ENCODE measurements at places on chromosomes 1 and 21.

DNA sequence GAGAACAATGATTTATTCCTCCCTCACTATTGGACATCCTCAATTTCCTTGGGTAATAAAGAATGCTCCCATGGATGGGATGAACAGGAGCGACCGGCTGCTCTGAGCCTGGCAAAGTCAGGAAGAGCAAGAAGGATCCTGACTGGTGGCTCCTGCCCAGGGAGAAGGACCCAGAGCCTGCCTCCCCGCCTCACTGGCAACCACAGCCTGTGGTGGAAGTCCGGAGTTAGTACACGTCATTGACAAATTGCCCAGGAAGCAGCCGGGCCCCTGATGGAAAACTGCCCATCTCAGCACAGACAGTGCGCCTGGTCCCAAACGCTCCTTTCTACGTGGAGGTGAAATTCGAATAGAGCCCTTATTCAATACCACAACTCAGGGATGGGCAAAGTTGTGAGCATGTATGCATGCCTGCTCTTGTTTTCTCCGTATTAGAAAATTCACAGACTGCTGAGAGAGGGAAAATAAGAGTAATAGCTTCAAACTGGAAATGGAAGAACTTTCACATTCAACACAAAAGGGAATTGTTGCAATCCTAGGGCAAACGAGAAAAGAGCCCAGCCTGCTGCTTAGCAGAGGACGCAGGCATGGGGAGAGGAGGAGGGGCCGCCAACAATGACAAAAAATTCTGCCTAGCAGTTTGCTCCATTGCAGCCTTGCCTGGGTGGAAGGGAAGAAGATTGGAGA lies 397.1 kb upstream of the VAMP3 start:
- DNase-seq, result no peak

- no peak for DNase-seq
Measured at GRCh38 chr1:80582980-80583379, 1217.8 kb upstream of the ADGRL2 start.

DNA sequence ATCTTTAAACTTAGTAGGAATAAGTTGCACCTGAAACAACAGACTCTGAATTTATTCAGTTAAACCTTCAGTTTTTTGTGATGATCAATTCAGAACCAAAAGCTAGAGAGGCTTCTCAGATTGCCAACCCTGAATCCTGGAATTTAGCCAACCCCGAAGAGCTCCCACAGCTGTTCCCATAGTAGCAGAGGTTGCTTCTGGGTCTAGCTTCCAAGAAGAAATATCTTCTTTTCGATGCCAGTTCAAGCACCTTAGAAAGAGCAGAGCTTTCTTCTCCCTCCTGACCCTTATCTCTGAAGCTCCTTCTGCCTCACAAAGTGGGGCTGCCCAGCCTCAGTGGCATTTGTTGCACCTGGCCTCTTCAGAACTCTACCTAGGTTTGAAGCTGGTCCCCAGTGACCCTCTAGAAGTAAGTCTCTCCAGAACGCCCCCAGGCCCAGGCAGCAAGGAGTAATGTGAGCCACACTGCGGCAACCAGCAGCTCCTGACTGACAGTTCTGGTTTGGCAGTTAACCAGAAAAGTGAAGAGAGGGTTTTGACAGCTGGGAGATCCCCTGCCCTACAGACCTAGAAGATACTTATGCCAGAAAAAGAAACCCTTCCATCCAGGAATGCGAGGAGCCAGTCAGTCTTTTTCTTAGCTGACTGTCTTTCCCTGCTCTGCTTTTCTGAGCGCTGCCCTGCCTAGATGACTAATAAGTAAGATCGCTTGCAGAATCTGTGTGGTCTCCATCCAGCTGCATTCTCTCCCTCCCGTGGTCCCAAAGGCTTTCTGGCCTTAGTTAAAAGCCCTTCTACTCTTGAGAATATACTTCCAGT lies 165.9 kb downstream of the ADGRL4 start:
- DNase-seq, result no peak

GRCh38 chr1:8094481-8095241 lies 68.6 kb upstream of the ERRFI1 start:
- no peak for DNase-seq

GRCh38 chr1:174990382-174990999 lies 9.3 kb upstream of the CACYBP start:
- DNase-seq, result no peak

DNA sequence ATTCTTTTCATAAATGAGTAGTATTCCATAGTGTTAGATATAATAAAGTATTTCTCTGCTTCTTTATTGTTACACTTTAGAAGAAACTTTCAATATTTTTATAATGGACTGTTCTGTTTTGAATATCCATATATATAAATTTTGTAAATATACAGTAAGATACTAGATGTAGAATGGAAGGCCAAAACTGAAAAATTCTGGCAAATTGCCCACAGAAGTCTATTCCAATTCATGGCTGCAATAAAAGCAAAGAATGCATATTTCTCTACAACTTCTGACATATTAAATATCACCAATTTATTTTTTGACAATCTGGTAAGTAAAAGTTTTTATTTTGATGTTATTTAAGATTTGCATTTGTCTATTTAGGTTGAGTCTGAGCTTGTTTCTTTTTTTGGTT lies 532.5 kb downstream of the NCAM2 start:
- DNase-seq, result no peak

DNA sequence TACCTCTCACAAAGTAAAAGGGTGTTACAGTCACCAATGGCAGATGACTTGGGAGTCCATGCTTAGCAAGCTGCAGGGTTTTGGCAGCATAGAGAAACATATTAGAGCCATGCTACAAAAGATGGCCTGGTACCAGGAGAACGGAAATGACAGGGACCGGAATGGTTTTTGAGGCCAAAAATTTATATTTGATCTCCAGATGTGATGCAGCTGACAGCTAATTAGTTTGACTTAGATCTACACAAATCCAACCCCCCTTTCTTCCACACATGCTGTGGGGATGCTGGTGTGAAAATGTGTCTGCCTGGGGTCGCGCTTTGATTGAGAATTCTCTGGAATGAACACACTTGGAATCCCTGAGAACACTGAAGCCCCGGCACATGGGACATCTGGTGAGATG lies 26.5 kb downstream of the SYF2 start:
- no peak for DNase-seq

DNA sequence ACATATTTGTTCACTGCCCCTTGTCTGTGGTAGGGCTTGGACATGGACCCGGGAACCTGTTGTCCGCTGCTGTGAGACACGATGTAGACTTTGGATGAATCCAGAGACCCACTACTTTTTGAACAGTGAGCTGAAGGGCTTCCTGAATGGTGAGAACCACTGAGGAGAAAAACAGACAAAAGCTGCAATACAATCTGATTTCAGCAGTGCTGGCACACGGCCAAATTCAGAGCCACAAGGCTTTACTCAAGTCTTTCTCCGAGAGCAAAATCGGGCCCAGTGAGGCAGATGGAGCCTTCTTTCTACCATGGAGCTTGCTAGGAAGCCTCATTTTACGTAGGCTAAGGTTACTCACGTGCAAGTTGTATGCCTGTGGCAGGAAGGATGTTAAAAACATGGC lies 197.6 kb downstream of the SIPA1L2 start:
- no peak for DNase-seq

GRCh38 chr1:64856553-64856952 lies 109.8 kb downstream of the JAK1 start:
- DNase-seq, result no peak

DNA sequence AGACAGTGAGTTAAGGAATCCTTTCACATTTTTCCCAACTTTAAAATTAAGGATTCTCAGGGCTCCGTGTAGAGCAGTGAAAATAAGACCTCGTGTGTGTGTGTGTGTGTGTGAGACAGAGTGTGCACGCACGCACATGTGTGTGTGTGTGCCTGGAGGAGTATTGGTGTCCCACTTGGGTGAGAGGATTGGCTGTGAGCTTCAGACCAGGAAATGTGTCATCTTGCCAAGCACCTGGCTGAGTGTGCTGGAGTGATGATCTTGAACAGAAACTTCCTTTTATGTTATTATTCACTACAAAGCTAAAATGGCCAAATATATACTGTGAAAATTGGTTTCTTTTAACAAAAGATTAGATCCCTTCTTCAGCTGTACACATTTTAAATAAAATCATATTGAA lies 35.2 kb upstream of the NTPCR start:
- no peak for DNase-seq

DNA sequence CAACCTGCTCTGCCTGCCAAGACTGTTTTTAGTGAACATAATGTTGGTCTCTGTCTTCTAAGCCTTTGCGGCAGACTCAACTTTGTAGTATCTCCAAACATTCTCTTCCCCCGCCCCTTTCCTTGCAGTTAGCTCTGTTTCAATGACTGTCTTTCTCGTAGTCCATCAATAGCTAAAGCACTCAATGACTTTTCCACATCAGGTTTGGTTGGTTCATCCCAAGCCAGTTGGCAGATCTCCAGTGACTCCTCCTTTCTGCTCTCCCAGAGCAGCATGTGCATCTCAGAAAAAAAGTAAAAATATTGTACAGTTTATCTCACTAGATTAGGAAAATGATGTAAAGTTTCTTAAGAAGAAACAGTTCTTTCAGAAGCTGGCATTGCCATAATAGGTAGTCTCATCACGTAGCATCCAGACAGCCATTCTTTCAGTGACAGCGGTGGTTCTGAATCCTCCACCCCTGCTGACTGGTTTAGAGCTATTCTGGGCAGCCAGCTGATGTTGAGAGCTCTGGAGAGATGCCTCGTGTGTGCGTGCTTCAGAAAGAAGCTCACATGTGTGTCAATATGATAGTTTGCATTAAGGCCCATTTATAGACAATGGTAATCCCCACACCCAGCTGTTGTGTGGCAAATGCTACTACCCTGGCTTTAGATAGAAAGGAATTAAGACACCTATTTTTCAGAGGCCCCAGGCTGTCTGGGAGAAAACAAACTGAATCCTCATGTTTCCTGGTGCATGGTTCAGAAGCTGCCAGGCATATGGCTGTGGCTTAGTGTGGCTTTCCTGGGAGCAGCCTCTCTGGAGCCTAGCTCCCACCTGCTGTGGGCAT lies 53.2 kb downstream of the CNN3 start:
- DNase-seq, result no peak

DNA sequence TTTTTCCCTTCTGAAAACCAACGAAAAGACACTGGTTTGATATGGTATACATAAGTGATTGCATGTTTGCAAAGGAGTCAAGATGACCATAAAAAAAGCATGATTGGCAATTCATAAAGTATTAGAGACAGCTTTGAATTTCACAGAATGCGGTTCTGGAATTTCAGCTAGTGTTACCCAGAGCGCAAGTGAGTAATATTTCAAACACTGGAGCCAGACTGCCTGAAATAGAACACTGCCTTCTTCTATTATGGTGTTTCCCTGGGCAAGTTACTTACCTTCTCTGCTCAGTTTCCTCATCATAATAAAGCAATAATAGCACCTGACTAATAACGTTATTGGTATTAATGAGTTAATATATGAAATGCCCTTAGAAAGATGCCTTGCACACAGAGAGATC lies 54.7 kb downstream of the NEGR1 start:
- DNase-seq, result no peak
